ENCODE measurements at places on chromosomes 16 and 17.

DNA sequence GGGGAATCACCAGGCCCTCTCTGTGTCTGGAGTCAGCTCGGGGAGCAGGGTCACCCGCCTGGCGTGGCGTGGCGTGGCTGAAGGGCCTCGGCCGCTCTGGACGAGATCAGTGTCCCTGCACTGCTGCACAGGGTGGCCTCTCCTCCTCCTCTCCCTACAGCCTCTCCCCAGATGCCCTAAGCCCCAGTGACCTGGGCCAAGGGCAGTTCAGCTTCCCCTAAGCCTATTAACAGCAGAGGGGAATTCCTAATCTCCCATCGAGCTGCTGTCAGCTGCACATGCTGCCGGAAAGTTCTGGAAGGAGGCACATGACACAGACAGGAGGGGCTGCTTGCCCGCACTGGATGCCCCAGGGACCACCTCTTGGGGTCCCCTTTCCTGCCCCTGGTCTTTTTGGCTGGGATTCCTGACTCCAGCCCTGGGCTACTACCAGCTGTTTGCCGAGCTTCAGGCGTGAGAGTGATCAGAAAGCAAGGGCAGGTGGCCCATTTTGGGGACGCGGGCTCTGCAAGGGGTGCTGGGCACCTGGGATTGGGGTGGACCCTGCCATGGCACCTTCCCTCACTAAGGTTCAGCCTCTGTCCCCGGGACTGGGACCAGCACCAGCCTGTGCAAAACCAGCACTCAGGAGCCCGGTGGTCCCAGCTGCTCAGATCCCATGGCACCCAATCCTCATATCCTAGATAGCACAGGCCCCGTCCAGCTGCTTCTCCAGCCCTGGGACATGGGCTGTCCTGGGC is 794 bp downstream of the PDE6G start:
- no peak for DNase-seq

DNA sequence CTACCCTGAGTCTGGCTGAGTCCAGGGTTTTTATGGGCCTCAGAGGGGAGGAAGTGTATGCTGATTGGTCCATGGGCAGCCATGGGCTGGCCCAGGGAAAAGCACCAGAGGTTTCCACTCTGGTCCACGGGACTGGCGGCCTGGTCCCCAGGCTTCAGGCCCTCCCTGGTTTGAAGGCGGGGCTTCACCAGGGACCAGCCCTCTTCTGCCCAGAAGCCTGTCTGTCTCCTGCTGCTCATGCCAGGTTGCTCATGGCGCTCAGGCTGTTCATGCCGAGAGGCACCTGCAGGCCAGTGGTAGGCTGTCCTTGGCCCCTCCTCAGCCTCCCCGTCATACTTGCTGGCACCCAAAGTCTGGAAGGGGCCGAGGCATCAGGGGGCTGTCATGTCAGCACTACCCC is 45.0 kb upstream of the CLEC19A start:
- DNase-seq = no peak

GRCh38 chr17:29744121-29744520 is 121.4 kb upstream of the CORO6 start:
- no peak for DNase-seq

DNA sequence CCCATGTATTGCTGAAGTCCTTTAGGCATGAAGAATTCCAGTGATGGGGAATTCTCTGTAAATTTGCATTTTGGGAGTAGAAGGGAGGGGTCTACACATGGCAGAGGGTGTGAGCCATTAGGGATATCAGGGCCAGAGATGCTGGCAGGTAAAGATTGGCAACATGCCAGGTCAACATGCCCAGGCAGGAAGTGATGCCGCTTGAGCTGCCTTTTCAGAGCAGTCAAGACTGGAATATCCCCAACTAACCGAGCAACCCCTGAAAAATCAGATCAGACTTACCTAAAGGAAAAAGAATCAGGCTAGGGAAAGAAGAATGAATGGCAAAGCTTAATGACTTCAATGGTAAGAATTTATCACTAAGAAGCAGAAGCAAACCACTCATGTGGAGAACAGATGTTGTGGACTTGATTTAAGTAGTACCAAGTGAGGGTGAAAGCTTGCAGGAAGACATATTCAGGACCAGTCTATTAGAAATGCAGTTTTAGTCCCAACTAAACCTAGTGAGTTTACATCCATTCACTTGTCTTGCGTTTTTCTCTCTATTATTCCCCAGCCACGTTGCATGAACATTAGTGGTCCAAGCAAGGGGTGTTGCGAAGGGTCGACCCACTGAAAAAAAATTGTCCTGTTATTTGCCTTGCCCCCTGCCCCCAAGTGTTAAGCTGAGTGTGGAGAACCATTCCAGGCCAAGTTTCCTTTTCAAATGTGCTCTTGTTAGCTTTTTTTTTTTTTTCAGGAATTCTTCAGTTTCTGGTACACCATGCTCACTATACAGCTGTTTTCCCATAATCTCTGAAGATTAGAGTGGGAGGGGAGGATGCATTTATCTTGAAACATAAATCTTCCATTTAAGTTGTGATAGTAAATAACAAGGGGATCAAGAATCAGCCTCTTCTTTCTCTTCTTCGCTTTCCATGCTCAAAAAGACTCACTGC is 105.2 kb downstream of the ABCA8 start:
- no peak for DNase-seq

- DNase-seq = no peak
Observed at GRCh38 chr17:82832881-82833475, 6.8 kb downstream of the ZNF750 start.

DNA sequence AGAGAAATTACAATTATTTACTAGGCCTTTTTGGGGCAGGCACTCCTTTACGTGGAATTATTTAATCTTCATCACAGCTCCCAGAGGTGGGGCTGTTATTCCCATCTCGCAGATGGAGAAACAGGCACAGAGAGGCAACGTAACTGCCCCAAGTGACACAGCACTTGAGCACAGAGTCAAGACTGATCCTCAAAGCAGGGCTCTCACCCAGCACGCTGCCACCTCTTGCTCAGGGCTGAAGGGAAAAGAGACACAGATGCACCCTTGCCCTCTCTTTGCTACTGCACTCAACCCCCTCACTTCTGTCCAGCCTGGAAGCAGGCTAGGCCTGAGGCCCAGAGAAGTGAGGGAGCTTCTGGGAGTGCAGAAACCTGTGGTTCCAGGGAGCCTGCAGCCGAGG is 4.4 kb downstream of the ADAM11 start:
- DNase-seq = no peak

DNA sequence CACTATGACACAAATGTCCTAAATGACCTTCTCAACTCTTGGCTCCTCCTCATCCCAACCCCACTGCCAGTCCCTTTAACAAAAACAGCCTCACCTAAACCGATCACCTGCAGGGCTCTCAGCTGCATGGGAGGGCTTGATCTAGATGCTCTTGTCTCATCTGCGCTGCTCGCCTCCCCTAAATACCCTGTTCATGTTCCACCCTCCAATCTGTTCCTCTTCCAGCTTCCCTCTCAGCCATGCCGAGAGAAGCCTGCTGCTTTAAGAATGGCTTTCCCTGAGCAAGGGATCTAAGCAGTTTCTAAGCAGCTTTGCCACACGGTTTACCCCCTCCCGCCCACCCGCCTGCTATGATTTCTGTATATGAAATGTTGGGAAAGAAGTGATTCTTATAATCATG is 23.7 kb downstream of the PIPOX start:
- DNase-seq = no peak

DNA sequence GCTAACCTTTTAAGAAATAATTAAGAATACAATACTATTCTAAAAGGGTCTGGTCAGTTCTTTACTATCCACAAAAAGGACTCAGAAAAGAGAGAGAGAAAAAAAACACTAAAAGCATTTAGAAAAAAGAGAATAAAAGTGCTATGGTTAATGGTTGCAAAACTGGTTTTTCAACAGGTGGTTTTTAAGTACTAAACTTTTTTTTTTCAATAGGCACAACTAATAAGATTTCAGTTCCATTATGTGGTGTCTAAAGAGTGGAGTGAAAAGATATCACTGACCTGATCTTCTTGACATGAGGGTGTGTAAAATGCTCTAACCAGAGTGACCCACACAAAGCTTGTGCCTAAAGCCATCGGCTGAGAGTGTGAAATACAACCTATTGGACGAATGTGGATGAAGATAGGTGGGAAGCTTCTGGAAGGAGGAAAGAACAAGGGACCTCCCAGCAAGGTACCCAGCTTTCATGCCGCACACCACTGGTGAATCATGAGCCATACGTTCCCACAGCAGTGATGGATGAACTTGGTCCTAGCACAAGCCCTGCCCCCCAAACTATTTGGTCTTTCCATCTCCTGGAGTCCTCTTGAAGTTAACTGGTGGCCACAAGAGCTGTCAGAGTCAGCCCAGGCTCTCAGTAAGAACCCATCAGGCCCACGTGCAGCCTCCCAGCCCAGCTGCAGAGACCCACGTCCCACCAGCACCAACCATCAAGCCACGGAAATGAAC is 103.0 kb downstream of the ZFHX3 start:
- no peak for DNase-seq

DNA sequence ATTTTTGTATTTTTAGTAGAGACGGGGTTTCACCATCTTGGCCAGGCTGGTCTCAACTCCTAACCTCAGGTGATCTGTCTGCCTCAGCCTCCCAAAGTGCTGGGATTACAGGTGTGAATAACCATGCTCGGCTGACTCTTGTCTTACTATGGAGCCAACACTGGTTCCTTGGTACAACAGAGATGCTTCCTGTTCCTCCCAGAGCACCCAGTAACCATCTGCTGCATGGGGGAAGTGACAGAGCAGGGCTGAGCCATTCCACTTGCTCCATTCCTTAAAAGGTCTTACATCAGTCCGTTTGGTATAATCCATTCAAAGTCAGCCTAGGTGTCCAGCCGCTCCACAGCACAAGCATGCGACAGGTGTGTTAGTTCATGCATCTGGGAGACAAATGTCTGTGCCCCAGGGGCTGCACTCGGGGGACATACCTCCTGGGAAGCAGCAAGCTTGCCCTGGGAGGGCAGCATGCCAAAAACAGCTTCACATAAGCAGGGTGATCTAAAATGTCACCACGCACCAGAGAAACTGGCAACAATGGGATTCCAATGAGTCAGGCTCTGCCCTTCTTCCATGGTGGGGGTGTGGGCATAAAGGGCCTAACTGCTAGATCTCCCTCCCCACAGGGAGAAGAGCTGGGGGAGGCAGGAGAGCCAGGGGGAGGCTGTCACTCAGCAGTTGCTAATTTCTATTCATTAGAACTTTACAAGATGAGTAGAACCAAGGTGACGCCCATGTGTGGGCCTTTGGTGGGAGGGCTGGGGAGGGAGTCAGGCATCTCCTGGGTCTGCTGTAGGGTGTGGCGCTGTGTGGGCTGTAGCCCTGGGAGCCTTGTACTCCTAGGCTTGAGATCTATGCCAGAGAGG is 35.5 kb downstream of the PIPOX start:
- no peak for DNase-seq

- no peak for DNase-seq
Observed at GRCh38 chr16:85201574-85201973, 89.3 kb upstream of the CIBAR2 start.

GRCh38 chr17:49132317-49132698 is 261 bp upstream of the B4GALNT2 start:
- no peak for DNase-seq

DNA sequence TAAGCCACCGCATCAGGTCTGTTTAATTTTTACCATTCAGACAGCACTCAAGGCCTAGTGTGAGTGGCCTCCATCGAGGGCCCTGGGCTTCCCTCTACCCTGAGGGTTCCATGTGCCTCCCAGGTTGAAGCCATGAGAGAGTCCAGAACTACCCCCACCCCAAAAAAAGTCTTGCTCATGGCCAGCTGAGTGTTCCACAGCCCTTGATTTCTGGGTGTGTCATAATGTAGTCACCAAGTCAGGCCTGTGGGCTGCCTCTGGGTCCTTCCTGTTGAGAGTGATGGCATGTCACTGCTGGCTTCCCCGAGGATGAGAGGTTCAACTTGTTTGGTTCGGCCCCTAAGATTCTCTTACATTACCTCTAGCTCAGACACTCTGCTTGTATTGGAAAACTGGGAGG is 100.6 kb downstream of the PITPNC1 start:
- no peak for DNase-seq

DNA sequence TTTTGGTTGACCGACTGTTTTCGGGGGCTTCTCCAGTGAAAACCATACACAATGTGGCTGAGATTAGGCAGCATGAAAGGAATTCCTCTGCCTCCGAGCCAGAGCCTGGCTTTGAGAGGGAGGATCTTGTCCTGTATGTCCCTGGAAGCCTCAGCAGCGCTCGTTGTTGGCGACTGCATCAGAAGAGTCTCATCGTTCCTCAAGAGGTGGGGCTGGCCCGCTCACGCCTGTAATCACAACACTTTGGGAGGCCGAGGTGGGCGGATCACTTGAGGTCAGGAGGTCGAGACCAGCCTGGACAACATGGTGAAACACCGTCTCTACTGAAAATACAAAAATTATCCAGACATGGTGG is 15.0 kb downstream of the HS3ST6 start:
- DNase-seq = no peak

Data from GM23338 (cell line).